ENCODE measurements at places on chromosomes 6 and 20.

- DNase-seq = no peak
Measured at GRCh38 chr6:168563656-168564055, 122.7 kb downstream of the SMOC2 start.

DNA sequence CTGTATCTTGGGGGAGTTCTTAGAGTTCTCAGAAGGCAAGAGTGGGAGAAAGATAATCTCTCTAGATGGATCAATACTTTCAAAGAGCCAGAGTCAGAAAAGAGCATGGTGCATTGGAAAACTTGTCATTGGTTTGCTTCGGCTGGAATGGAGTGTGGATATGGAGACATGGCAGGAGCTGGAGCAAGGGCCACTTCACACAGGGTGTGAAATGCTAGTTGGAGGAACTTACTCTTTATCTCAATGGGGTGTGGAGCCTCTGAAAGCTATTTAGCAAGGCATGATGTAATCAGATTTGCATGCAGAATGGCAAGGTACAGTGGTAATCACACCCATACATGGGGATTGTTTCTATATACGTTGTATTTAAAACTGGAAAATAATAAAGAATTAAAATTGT is 31.5 kb upstream of the PAQR8 start:
- DNase-seq = no peak

- no peak for DNase-seq
Measured at GRCh38 chr6:87105823-87106222, 10.9 kb upstream of the CGA start.

DNA sequence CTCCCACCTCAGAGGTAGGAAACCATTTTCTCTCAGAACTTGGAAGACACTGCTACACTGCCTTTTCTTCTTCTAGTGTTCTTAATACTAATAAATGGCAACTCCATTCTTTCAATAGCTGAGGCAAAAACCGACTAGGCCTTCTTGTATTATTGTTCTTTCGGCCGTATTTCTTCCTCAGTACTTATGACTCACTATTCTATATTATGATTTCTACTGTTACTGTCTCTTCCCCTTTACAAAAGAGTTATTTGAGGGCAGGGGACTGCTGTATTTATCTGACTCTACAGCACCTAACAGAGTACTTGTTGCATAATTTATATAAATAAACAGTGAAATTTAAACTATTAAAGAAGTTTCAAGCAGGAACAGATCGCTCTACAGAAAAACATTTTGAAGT is 3.1 kb downstream of the DNAAF9 start:
- no peak for DNase-seq

- no peak for DNase-seq
Measured at GRCh38 chr6:118722829-118723813, 71.7 kb upstream of the CEP85L start.

Data from activated T-helper 1 cell treated with Interleukin-2 at 50 U/mL for 16 hours (primary cell).